ENCODE measurements at places on chromosomes 4 and X.
A peak's percentile ranks its signal among the peaks of the same experiment; 100 is the strongest.

- no peak for DNase-seq
Measured at GRCh38 chr4:86972997-86973396, 38.2 kb downstream of the AFF1 start.

DNA sequence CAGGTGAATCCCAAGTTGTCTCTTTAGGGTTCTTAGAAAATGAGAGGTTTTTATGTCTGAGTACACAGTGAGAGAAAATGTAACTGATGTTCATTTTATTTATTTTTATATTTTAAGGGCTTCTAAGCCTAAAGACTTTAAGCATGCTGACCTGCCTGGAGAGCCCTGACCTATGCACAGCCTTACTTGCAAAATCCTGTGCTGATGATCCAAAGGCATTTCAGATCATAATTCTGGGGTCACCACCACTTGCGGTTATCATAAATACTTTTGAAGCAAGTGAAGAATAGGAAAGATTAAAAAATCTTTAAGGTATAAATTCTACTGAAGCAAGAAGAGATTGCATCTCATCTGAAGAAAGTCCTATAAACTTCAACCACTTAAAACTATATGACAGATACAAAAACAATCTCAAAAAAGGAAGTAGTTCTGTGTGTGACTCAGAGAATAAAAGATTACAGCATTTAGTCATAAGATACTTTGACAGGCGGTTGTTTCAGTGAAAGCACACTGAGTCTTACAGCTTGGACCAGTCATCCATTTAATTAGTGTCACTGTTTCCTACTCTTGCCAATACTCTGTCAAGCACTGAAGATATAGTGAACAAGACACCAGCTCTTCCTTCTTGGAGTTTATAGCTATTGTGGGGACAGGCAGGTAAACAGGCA is 245.2 kb upstream of the DIPK2B start:
- DNase-seq, result no peak

DNA sequence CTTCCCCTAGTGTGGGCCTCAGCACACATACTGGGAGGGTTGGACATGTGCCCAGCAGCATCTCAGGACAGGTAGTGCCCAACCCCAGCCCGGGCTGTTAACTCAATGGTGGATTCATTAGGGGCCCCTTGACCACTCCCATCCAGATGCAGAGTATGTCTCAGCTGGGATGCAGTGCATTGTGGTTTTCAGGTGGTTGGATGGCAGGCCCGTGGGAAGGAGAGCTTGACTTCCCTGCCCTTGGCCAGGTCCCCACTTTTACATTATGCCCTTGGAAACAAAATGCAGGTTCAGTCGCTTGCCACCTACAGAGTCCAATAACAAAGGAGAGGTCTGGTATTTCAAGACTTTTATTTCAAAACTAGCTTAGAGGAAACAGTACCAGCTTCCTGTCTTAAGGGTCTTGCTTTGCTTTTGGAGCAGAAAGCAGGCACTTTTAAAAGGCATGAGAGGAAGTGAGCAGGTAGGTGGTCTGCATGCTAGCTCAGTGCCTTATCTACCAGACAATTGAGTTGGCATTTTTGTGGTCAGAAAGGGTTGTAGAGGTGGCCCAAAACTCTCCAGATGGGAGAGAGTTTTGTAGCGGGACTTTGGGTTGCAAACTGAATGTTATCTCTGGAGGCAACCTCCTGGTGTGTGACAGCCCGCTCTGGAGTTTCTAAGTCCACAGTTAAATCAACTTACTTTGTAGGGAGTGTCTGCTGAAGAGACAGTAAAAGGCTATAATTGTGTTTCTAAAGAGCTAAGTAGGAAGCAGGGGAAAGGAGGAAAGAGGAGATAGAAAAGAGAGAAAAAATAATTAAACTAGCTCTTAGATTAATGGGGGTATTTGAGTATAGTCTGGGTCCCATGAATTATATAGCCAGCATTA is 171.0 kb downstream of the GALNTL6 start:
- DNase-seq, result no peak

DNA sequence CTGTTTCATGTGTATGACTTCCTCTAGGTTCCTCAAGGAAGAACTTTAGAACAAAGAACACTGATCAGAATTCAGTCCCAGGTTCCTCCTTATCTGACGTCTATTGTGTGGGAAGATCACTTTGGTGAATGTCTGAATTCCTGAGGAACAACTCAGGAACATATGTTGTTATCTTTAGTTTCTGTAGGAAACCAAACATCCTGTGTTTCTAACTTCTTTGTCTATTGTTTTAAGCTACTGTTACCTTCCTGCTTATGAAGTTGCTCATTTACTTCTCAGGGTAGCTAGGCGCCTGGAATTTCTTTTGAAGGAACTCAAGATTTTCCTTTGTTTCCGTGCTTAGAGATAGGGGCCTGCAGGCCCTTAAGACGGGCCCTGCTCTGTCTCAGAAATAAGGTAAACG is 46.2 kb downstream of the MAGEB5 start:
- no peak for DNase-seq

GRCh38 chr4:119212964-119213606 is 572 bp downstream of the USP53 start:
- DNase-seq, result peak; percentile 85

- DNase-seq, result no peak
Measured at GRCh38 chr4:16157609-16158503, 68.4 kb downstream of the TAPT1 start.

GRCh38 chrX:16869393-16870094 is 618 bp downstream of the RBBP7 start:
- DNase-seq, result peak; percentile 18

- DNase-seq, result no peak
Measured at GRCh38 chr4:133157460-133158160, 8.5 kb downstream of the PCDH10 start.

GRCh38 chrX:140034916-140035315 is 69.6 kb upstream of the CXorf66 start:
- no peak for DNase-seq

- DNase-seq, result no peak
Measured at GRCh38 chr4:153204728-153205648, 745 bp downstream of the TRIM2 start.

DNA sequence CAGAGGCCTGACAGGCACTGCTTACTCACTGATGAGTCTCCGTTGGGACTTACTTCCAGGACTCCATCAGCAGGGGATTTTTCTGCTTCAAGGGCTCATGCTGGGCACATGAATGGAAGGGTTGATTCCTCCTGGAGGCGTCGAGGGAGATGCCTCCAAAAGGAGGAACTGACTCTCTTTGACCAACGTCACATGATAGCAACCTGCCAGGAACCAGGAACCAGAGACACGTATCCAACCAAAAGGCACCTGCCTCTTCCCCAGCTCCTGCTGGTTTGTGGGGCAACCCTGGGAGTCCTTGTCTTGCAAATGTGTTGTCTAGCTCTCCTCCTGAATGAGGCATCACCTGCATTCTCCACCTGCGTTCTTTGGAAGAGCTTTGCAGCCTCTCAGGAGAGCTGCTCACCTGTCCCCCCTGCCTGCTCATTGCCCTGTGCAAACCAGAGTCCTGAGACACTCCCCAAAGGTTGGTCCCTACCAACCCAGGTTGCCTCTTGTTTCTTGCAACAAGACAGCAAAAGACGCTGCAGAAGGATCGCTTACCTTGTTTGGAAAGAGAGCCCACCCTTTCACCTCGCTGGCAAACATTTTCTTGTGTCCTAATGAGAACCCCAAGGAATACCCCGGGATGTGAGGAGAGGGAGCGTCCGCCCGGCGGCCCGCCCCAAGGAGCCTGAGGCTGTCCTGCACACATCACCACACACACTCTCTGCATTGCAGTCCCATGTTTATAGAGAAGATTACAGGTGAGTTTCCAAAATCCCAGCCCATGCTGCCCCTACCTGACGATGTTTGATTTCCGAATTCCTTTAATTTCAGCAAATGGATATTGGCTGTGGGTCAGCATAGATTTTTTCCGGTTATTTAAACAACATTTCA is 30.5 kb upstream of the SHOX start:
- no peak for DNase-seq

GRCh38 chrX:10157032-10157341 is 212 bp downstream of the CLCN4 start:
- no peak for DNase-seq

GRCh38 chr4:164012396-164013027 is 518.0 kb downstream of the TMA16 start:
- DNase-seq, result peak; percentile 48

GRCh38 chr4:8704632-8705031 is 112.1 kb downstream of the CPZ start:
- DNase-seq, result peak; percentile 46

DNA sequence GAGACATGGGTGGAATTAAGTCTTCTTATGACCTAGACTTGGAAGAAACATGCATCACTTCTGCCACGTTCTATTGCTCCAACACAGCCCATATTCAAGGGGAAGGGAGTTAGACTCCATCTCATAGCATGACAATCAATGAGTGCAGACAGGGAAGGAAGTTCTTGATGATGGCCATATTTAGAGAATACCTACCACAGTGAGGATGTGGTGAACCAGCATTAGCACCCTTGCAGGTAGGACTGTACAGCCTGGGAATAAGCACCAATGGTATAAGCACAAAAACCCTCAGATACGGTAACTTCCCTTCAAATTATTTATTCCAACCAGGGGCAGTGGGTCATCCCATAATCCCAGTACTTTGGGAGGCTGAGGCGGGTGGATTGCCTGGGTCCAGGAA is 29.8 kb downstream of the PAGE2 start:
- no peak for DNase-seq

GRCh38 chrX:85561231-85561630 is 181.8 kb upstream of the POF1B start:
- DNase-seq, result no peak

GRCh38 chr4:105181259-105181658 is 34.6 kb downstream of the TET2 start:
- DNase-seq, result no peak

DNA sequence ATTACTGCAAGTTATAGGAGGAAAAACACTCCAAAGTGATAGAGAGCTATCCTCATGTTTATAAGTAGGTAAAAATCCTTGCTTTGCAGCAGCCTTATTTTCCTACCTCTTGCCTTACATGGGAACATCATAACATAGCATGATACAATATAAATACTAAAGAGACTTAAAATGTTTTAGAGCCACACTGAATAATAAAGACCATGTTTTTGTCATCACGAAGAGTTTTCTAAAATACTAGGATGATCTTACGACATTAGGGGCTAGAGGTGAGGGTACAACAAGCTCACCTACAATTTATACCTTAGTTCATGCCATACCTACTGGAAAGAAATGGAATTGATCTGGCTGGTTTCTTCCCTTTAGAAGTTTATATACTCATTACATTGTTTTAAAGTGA is 184.8 kb downstream of the FBXW7 start:
- DNase-seq, result no peak

DNA sequence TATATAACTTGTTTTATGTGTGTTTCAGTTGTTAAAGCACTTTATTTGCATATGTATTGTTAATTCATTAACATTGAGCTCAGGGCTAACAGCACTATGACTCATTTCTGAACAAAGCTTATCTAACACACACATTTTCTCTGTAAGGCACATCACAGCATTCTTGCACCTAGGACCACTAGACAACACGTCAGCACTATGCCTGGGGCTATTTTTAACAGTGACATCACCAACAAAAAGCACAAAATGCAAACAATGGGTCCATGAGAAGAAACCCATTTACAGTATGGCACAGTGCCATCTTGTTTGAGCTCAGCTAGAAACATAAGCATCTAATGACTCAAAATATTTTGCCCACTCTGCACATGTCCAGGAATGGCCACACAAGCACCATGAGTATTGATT is 124.4 kb downstream of the RELL1 start:
- DNase-seq, result no peak

- no peak for DNase-seq
Measured at GRCh38 chrX:132199941-132200340, 19.3 kb downstream of the RAP2C start.

GRCh38 chr4:3766785-3767569 is 792 bp downstream of the ADRA2C start:
- no peak for DNase-seq

- no peak for DNase-seq
Measured at GRCh38 chrX:132442691-132443090, 46.1 kb downstream of the MBNL3 start.

DNA sequence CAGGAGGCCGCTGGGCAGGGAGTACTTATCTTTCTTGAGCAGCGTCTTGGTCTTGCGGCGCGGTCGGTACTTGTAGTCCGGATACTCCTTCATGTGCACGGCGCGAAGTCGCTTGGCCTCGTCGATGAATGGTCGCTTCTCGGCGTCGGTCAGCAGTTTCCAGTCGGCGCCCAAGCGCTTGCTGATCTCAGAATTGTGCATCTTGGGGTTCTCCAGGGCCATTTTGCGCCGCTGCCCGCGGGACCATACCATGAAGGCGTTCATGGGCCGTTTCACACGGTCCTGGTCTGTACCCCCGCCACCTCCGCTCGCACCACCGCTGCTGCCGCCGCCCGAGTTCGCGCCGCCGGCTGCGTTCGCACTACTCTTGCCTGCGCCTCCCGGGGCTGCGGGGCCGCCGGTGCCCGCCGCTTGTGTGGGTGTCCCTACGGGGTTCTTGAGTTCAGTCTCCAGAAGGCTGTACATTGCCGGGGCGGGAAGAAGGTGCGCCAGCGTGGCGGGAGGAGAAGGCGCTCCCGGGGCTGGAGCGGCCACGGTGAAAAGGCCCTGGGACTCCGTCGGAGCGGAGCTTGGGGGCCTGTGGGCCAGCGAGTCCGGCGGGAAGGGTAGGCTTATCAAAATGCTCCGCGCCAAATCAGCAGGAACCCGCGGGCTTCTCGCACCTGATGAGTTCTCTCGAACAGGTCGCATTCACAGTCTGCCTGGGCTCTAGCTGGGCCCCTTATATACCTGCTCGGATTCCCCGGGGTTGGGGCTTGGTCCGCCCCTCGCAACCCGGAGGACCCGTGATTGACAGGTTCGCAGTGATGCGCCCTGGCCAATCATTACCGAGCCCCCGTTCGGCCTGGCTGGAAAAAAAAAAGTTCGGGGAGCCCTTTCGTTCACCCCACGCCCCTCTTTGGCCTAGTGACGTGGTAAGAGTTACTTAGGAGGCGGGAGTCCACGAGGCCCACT is at the start of gene SOX3:
SOX3 (minus strand) TSS at position 699 of the 954 bp plus-strand sequence; CDS start at position 690, 9 bp downstream.
- no peak for DNase-seq

DNA sequence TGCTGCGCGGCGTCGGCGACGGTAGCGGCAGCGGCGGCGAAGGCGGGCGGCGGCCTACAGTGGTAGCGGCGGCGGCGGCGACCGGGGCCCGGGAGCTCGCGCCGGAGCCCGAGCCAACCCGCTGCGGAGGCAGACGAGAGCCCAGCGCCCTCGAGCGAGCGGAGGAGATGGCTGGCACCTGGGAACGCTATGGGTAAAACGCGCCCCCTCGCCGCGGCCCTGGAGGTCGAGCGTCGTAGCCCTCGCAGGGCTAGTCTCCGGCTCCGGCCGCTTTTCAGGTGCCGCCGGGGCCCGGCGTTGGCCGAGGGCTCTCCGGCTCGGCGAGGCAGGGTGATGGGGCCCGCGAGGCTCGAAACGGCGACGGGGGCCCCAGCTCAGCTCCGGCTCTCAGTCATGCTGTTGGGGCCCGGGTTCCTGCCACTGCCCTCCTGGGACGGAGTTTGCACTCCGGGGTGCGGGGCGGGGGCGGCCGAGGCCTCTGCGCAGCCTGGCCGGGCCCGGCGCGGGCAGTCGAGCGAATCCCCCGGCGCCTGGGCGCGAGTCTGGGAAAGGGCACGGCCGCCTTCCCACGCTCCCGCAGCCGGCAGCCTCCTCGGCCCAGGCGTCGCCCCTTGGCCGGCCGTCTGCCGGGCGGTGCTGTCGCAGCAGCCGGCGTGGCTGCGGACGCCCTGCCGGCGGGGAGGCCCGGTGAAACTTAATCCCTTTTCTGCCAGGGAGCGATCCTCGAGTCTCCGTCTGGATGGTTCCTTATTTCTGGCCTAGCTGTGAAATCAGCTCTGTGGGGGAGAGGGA is 768 bp downstream of the MID2 start:
- DNase-seq, result peak; percentile 7

GRCh38 chrX:71935476-71935875 is 24.8 kb downstream of the NHSL2 start:
- DNase-seq, result no peak

Data from SK-N-DZ (cell line).